ENCODE measurements at places on chromosomes 5 and 9. TPM values are rescaled to one million over a fixed set of nuclear protein-coding genes. Genes with fewer than 3 reads are reported as not detected.

ECM2 gene
- not detected for total RNA-seq

SLU7 gene
- 40.5 TPM for total RNA-seq

CEMIP2 gene
- total RNA-seq = 44.2 TPM

FBXL7 gene
- total RNA-seq = not detected

PKD2L2 gene
- total RNA-seq = not detected

PRSS3 gene
- total RNA-seq = 0.77 TPM

F12 gene
- 1.2 TPM for total RNA-seq

ENTPD8 gene
- total RNA-seq = not detected

INSL6 gene
- total RNA-seq = not detected

RLN1 gene
- 0.73 TPM for total RNA-seq

PPP3R2 gene
- not detected for total RNA-seq

PCDHGB2 gene
- total RNA-seq = 1.0 TPM

TAF11L10 gene
- not detected for total RNA-seq

TLX3 gene
- not detected for total RNA-seq

CKMT2 gene
- total RNA-seq = not detected

ZDHHC11B gene
- 0.09 TPM for total RNA-seq

PCDHGC5 gene
- not detected for total RNA-seq

PLPP7 gene
- not detected for total RNA-seq

CEP72 gene
- total RNA-seq = 32.3 TPM

GLRA1 gene
- not detected for total RNA-seq

CTNND2 gene
- not detected for total RNA-seq

UBTD2 gene
- 11.1 TPM for total RNA-seq

CD14 gene
- total RNA-seq = 0.32 TPM

GMCL2 gene
- total RNA-seq = not detected

C7 gene
- total RNA-seq = not detected

BTNL8 gene
- not detected for total RNA-seq

ANKRD55 gene
- 8.5 TPM for total RNA-seq

RGS7BP gene
- total RNA-seq = not detected

PCA3 gene
- not detected for total RNA-seq

All from T-helper 2 cell treated with Interferon-gamma antibody and Interleukin-4, amounts not matched to agents 100 ng/mL and 5 ng/mL, for 36 hours (primary cell).